ENCODE measurements at places on chromosomes 13 and 19. TPM values are rescaled to one million over a fixed set of nuclear protein-coding genes. Genes with fewer than 3 reads are reported as not detected.

GRCh38 chr13:80029170-80029569 lies 311.8 kb downstream of the SPRY2 start:
- no peaks in the 10 kb centered on the region for H3K36me3 ChIP-seq
- no peaks in the 10 kb centered on the region for H3K27me3 ChIP-seq
- H3K4me1 ChIP-seq = no peaks in the 10 kb centered on the region
- DNase-seq = no peak

- no peaks in the 10 kb centered on the region for H3K27me3 ChIP-seq
- H3K36me3 ChIP-seq = no peaks in the 10 kb centered on the region
- no peak overlapping the region for H3K27ac ChIP-seq
- H3K4me1 ChIP-seq = no peaks in the 10 kb centered on the region
Measured at GRCh38 chr13:112655913-112656312, 33.9 kb upstream of the ATP11A start.

- DNase-seq = peak; percentile 74
- no peak overlapping the region for H3K27ac ChIP-seq
- no peaks in the 10 kb centered on the region for H3K27me3 ChIP-seq
- peaks cover 6% of the 10 kb centered on the region for H3K4me1 ChIP-seq
Measured at GRCh38 chr13:41700790-41701310, 243.5 kb downstream of the RGCC start.

GRCh38 chr19:54317108-54317964 lies 4.4 kb upstream of the LILRA5 start:
- no peak overlapping the region for H3K4me3 ChIP-seq
- no peaks in the 10 kb centered on the region for H3K27me3 ChIP-seq

DNA sequence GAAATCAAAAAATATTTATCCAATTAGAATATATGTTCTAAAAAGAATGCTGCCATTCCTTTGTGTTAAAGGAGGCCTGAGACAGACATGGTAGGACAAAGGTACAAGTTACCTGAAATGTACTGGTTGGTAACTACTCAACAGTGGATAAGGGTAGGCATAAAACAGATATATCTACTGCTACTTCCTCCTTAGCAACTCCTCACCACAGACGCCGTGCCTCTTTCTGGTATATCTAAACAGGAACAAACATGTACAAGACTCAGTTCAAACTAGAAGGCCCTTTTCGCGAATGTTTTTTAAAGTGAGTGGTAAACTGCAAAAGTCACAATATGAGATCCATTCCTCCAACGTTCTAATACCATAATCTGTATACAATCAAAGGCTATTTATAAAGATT lies 86.9 kb downstream of the TBC1D4 start:
- H3K27me3 ChIP-seq = no peaks in the 10 kb centered on the region
- no peak overlapping the region for H3K4me3 ChIP-seq
- H3K36me3 ChIP-seq = peaks cover 3% of the 10 kb centered on the region
- DNase-seq = no peak
- H3K27ac ChIP-seq = no peak overlapping the region
- H3K4me1 ChIP-seq = no peaks in the 10 kb centered on the region

DNA sequence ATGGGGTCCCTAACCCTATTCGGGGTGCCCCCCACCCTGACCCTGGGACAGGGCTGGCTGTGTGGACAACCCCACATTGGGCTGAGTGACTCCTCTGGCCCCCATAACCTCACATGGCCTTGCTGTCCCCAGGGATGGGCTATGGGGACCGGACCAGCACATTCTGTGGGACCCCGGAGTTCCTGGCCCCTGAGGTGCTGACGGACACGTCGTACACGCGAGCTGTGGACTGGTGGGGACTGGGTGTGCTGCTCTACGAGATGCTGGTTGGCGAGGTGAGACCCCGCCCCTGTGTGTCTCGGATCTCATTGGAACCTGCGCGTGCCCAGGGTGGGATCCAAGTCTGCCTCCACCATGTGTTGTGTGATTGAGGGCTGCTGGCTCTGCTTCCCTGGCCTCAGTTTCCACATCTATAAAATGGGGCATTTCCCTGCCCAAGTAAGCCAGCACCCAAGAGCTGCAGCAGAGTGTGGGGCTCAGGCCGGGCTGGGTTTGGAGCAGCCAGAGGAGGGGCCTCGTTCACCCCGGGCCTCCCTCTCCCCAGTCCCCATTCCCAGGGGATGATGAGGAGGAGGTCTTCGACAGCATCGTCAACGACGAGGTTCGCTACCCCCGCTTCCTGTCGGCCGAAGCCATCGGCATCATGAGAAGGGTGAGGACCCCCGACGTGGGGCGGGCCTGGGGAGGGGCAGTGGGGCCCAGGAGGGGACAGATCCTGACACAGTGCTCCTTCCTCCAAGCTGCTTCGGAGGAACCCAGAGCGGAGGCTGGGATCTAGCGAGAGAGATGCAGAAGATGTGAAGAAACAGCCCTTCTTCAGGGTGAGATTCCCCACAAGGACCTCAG lies 4.9 kb downstream of the PTGER1 start:
- H3K27ac ChIP-seq = no peak overlapping the region
- peaks cover 17% of the 10 kb centered on the region for H3K4me1 ChIP-seq
- peak; percentile 19 for DNase-seq
- H3K4me3 ChIP-seq = no peak overlapping the region

- no peak overlapping the region for H3K4me3 ChIP-seq
- no peak for DNase-seq
- no peak overlapping the region for H3K27ac ChIP-seq
Measured at GRCh38 chr19:2117215-2117960, 20.7 kb downstream of the IZUMO4 start.

DNA sequence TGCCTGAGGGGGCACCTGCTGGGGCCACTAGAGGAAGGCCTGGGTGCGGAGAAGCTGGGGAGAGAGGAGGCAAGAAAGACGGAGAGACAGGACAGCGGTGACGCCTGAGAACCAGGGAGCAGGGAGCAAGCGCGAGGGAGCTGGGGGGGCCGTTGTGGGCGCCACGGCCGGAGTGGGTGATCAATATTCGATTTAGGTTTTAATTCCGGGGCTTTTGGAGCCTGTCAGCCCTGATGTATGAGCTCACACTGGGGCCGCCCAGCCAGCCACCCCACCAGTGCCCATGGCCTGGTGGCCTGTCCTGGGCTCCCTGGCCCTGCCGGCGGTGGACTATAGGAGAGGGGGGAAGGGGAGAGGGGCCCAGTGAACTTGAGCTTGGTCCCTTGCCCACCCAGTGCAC lies 8.7 kb upstream of the ERFL start:
- H3K27ac ChIP-seq = no peak overlapping the region
- H3K36me3 ChIP-seq = no peaks in the 10 kb centered on the region
- H3K4me3 ChIP-seq = no peak overlapping the region
- H3K27me3 ChIP-seq = no peaks in the 10 kb centered on the region
- H3K4me1 ChIP-seq = peaks cover 6% of the 10 kb centered on the region
- no peak for DNase-seq

The CCDC8 gene
- total RNA-seq = 19.7 TPM

The TJP3 gene
- 42.8 TPM for total RNA-seq

The PAK4 gene
- total RNA-seq = 23.2 TPM

The ATXN8OS gene
- not detected for total RNA-seq

The CFAP97D2 gene
- 3.7 TPM for total RNA-seq

The LAIR2 gene
- not detected for total RNA-seq
